Sigmoid colon (tissue), 7 donors: ENCODE measurements at places on chromosomes 12 and 14. TPM values are rescaled to one million over a fixed set of nuclear protein-coding genes. Genes with fewer than 3 reads are reported as not detected.

- peak; percentile 95 for DNase-seq
These were observed 1.4 kb downstream of the DAAM1 start for GRCh38 chr14:59189786-59190368.

GRCh38 chr12:3333991-3334391, 157.0 kb upstream of the PRMT8 start:
- DNase-seq, result no peak

TCL1B gene
- polyA plus RNA-seq, result not detected

CRIP2 gene
- polyA plus RNA-seq, result 13.6 TPM
